Epithelial cell of proximal tubule (primary cell): ENCODE measurements at places on chromosomes 16 and 17. TPM values are rescaled to one million over a fixed set of nuclear protein-coding genes. Genes with fewer than 3 reads are reported as not detected.

ASGR1 gene
- total RNA-seq = 0.72 and 5.1 TPM in 2 replicates

KRTAP4-3 gene
- not detected in 2 replicates for total RNA-seq

DNA sequence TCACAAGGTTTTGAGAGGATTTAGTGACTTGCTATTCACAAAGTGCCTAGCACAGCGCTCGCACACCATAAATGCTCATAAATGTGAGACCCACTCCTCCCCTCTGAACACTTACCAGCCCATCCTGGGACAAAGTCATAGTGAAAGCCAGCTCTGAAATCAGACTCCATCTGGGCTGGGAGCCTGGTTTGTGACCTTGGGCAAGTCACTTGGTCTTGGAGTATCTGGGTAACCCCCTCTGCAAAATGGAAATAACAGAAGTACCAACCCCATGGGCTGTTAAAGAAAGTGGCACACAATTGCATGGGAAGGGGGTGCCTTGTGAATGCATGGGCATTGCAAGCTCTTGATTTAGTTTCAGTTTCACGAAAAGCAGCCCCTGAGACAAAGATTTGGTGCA lies 104.7 kb upstream of the CDH5 start:
- no peak for DNase-seq

GRCh38 chr16:12017558-12017957 lies 41.0 kb downstream of the SNX29 start:
- DNase-seq = no peak

ADAT1 gene
- 47.0 and 71.4 TPM in 2 replicates for total RNA-seq

- DNase-seq = no peak
Observed at GRCh38 chr17:5672815-5673430, 88.6 kb upstream of the NLRP1 start.

DNA sequence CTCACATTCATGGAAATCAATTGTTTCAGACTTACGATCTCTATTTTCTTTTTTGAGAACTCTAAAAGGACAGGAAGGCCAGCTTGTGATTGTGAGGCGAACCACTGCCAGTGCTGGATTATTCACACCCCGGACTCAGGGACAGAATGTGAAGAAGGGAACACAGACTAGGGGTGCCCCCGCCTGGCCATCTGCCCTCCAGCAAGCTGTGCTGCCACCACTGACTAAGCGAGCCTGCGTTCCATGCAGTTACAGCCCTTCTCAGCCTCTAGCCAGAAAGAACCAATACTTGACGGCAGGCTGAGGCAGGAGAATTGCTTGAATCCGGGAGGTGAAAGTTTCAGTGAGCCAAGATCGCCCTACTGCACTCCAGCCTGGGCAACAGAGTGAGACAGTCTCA lies 2.8 kb downstream of the HAGH start:
- DNase-seq = no peak

MAP2K6 gene
- total RNA-seq = 0.72 and 1.8 TPM in 2 replicates

IRF8 gene
- 0.17 and 2.2 TPM in 2 replicates for total RNA-seq

GRCh38 chr16:75789237-75789636 lies 62.9 kb upstream of the CPHXL start:
- DNase-seq = no peak

GRCh38 chr16:75193730-75194444 lies 13.1 kb downstream of the CTRB2 start:
- no peak for DNase-seq

DNA sequence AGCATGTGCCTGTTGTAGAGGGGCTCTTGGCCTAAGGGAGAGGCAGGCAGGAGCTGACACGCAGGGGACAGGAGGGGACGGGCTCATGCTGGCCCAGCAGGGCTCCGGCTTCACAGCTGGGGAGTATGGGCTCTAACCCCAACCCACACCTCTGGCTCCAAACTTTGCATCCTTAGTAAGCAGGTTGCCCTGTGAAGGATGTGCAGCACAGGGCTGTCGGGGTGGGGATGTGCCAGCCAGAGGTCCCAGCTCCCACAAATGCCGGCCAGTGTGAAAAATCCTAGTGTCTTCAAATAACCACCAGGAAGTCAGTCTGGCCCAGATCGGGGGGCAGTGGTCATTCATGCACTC lies 14.0 kb upstream of the FAM83G start:
- no peak for DNase-seq

GRCh38 chr16:64532117-64532516 lies 589.7 kb downstream of the CDH11 start:
- no peak for DNase-seq

CD300H gene
- not detected in 2 replicates for total RNA-seq

GRCh38 chr17:4704991-4705390 lies 1.1 kb upstream of the PELP1 start:
- no peak for DNase-seq

- DNase-seq = no peak
Observed at GRCh38 chr17:78498848-78499247, 78.3 kb downstream of the DNAH17 start.

DNA sequence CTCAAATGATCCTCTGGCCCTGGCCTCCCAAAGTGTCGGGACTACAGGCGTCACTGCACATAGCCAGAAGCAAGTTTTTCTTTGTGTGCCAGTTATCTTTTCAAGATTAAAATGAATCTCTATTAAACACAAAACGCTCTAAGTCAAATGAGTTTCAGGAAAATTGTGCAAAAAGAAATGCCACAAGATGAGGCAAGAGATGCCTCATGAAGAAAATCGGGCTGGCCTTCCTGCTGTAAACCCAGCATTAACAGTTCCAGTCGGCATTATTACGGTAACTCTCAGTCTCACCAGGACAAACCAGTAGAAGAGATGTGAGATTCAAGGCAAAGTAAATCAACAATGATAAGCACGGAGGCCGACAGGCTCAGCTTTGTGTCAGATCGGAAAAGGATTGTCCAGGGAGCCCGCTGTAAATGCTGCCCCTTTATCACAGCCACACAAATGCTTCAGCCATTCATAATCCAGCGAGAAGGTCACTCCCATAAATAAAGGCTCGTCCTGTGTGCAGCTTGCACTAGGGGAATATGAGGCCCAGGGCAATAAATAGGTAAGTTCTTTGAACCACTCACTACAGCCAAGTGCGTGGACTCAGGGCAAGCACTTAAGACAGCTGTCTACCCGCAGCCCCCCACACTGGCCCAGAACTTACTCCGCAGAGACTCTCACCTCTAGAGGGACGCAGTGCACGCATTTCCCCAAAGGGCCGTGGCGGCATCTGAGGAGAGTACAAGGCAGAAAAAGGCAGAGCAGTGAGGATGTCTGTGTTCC lies 27.2 kb downstream of the NPLOC4 start:
- DNase-seq = no peak

SNX20 gene
- total RNA-seq = not detected in 2 replicates
